Activated T-helper 1 cell treated with anti-CD3 and anti-CD28 coated beads, Interleukin-12 subunit alpha, Interleukin-12 subunit beta, Interleukin-2, Interleukin-4 antibody, amounts not matched to agents 30 ng/mL and 10 ng/mL and 1 ng/mL, durations not matched to agents 14 hours and 24 hours and 36 hours (primary cell): ENCODE measurements at places on chromosomes 13 and 19.

- H3K27ac ChIP-seq = no peak overlapping the region
- H3K4me3 ChIP-seq = no peak overlapping the region
- no peak for DNase-seq
- peaks cover 4% of the 10 kb centered on the region for H3K36me3 ChIP-seq
- no peaks in the 10 kb centered on the region for H3K27me3 ChIP-seq
These were observed 412.0 kb downstream of the FOXO1 start for GRCh38 chr13:40254394-40254793.

GRCh38 chr19:12974301-12975220 is 5.2 kb downstream of the DAND5 start:
- peaks cover 16% of the 10 kb centered on the region for H3K27me3 ChIP-seq
- no peak overlapping the region for H3K4me3 ChIP-seq
- H3K27ac ChIP-seq = no peak overlapping the region
- H3K36me3 ChIP-seq = no peaks in the 10 kb centered on the region

- H3K36me3 ChIP-seq = peaks cover 2% of the 10 kb centered on the region
- H3K27me3 ChIP-seq = no peaks in the 10 kb centered on the region
- H3K4me1 ChIP-seq = no peaks in the 10 kb centered on the region
- DNase-seq = no peak
- no peak overlapping the region for H3K27ac ChIP-seq
These were observed 50.2 kb downstream of the MTMR6 start for GRCh38 chr13:25237083-25237482.

GRCh38 chr19:7858109-7858770 is 15.9 kb downstream of the PRR36 start:
- H3K27ac ChIP-seq = no peak overlapping the region
- H3K4me1 ChIP-seq = no peaks in the 10 kb centered on the region
- DNase-seq = no peak
- peaks cover 5% of the 10 kb centered on the region for H3K27me3 ChIP-seq

- peak overlapping the region; percentile 99 for H3K27ac ChIP-seq
- no peaks in the 10 kb centered on the region for H3K27me3 ChIP-seq
These were observed 2.3 kb upstream of the MZF1 start for GRCh38 chr19:58575183-58576041.

- H3K27ac ChIP-seq = no peak overlapping the region
- H3K27me3 ChIP-seq = peaks cover 2% of the 10 kb centered on the region
- H3K4me1 ChIP-seq = no peaks in the 10 kb centered on the region
- H3K36me3 ChIP-seq = no peaks in the 10 kb centered on the region
These were observed 11.0 kb upstream of the ZNF766 start for GRCh38 chr19:52258426-52258825.

- peaks cover 67% of the 10 kb centered on the region for H3K4me1 ChIP-seq
- H3K4me3 ChIP-seq = no peak overlapping the region
- DNase-seq = no peak
These were observed 18.3 kb downstream of the RASA3 start for GRCh38 chr13:114114006-114114640.

- DNase-seq = peak; percentile 19
- H3K27me3 ChIP-seq = no peaks in the 10 kb centered on the region
- peaks cover 66% of the 10 kb centered on the region for H3K4me1 ChIP-seq
- H3K27ac ChIP-seq = peak overlapping the region; percentile 97
These were observed 446.4 kb downstream of the COG6 start for GRCh38 chr13:40101708-40102359.

DNA sequence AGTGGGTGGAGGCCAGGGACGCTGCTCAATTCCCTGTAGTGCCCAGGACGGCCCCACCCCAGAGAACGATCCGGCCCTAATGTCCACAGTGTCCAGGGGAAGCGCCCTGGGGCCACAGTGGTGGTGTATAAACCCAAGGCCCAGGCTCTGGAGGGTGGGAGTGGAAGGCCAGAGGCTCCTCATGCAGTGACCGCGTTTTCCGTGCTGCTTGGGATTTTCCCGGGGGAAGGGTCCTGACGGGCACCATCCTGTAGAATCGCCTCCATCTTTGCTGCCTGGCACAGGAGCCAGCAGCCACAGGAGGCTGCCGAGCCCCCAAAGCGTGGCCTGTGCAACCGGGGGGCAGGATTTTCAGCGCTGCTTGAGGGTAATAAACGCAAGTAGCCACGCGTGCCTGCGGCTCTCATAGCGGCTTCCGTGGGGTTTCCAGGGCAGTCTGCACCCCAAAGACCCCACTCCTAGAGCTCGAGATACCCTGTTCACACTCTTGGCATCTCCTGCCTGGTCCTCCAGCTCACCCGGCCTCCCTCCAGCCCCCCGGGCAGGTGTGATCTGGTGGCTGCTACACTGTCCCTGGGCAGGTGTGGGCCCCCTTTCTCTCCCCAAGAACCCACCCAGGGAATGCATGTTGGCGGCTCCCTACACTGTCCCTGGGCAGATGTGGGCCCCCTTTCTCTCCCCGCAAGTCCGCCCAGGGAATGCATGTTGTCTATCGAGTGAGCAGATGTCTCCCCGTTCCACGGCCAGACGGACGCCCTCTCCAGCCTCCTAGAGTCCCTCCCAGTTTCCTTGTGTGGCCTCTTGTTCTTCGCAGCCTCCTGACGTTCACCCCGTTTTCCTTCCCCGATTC is 2.2 kb downstream of the NCLN start:
- no peak for DNase-seq
- H3K4me1 ChIP-seq = peaks cover 38% of the 10 kb centered on the region
- peak overlapping the region; percentile 93 for H3K4me3 ChIP-seq
- H3K27me3 ChIP-seq = no peaks in the 10 kb centered on the region
- H3K36me3 ChIP-seq = peaks cover 17% of the 10 kb centered on the region
- H3K27ac ChIP-seq = no peak overlapping the region

GRCh38 chr19:35133826-35134225 is 1.0 kb downstream of the LGI4 start:
- H3K4me1 ChIP-seq = peaks cover 7% of the 10 kb centered on the region
- H3K27ac ChIP-seq = no peak overlapping the region
- no peak overlapping the region for H3K4me3 ChIP-seq
- no peak for DNase-seq
- no peaks in the 10 kb centered on the region for H3K36me3 ChIP-seq
- peaks cover 3% of the 10 kb centered on the region for H3K27me3 ChIP-seq

- H3K27me3 ChIP-seq = no peaks in the 10 kb centered on the region
- H3K27ac ChIP-seq = no peak overlapping the region
- H3K4me3 ChIP-seq = no peak overlapping the region
- no peaks in the 10 kb centered on the region for H3K4me1 ChIP-seq
These were observed 52.0 kb downstream of the DIAPH3 start for GRCh38 chr13:60111691-60112090.

GRCh38 chr19:15238639-15239155 is 6.4 kb upstream of the EPHX3 start:
- no peak overlapping the region for H3K27ac ChIP-seq
- peaks cover 4% of the 10 kb centered on the region for H3K27me3 ChIP-seq
- H3K4me3 ChIP-seq = no peak overlapping the region
- DNase-seq = no peak
- peaks cover 32% of the 10 kb centered on the region for H3K36me3 ChIP-seq

DNA sequence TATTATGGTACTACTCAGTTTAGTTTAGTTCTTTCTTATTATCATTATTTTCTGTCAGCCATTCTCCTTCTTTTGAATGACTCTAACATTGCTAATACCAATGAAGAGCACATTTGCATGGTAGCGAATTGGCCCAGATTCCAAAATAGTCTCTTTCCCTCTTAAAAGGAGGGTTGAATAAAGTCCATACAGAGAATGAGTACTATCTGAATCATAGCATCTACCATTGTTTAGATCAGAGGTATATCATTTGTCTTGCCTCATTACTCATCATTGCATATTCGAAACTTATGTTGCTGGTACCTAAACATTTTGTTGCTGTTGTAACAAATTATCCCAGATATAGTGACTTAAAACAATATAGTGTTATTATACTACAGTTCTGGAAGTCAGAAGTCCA is 1235.3 kb upstream of the ATXN8OS start:
- H3K36me3 ChIP-seq = no peaks in the 10 kb centered on the region
- no peak overlapping the region for H3K4me3 ChIP-seq
- no peaks in the 10 kb centered on the region for H3K4me1 ChIP-seq
- no peak overlapping the region for H3K27ac ChIP-seq
- DNase-seq = no peak

GRCh38 chr19:51195316-51195586 is 29.6 kb upstream of the CD33 start:
- H3K27me3 ChIP-seq = peaks cover 3% of the 10 kb centered on the region
- no peak overlapping the region for H3K4me3 ChIP-seq
- no peaks in the 10 kb centered on the region for H3K36me3 ChIP-seq
- H3K4me1 ChIP-seq = peaks cover 5% of the 10 kb centered on the region
- H3K27ac ChIP-seq = no peak overlapping the region
- DNase-seq = no peak

DNA sequence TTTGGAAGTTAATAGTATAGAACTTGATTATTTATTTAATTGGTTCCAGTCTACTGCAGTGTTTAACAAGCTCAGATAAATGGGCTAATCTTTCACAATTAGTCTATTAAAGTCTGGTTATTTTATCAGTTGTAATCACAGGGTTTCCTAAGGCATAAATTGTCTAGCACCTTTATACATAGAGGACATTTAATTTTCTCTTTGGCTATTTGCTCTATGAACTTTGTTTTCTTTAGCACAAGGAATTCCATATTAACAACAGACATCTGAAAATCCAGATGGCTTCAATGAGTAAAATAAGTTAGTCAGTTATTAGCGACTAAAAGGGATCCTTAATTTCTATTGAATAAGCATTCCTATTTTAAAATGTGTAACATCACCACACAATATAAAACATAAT is 1350.8 kb upstream of the SLC10A2 start:
- no peaks in the 10 kb centered on the region for H3K4me1 ChIP-seq
- H3K36me3 ChIP-seq = no peaks in the 10 kb centered on the region
- no peaks in the 10 kb centered on the region for H3K27me3 ChIP-seq
- no peak overlapping the region for H3K4me3 ChIP-seq
- no peak overlapping the region for H3K27ac ChIP-seq
- DNase-seq = no peak

DNA sequence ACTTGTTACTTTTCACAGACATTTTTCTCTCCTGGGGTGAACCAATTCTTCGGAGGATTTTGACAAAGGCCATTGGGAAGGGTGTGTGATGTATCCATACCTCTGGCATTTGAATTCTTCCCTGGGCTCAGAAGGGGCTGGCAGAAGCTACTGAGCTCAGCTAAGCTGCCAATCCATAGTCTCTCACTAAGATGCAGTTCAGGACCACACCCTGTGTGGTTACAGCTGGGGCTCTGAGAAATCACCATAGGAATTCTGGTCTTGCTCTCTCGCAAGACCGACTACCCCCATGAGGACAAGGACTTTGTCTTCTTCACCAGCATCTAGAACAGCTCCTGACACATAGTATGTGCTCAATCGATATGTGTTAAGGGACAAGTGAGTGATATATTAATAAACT is 6.0 kb downstream of the C13orf42 start:
- no peak overlapping the region for H3K27ac ChIP-seq
- H3K4me1 ChIP-seq = no peaks in the 10 kb centered on the region
- no peak for DNase-seq
- H3K36me3 ChIP-seq = no peaks in the 10 kb centered on the region
- peaks cover 19% of the 10 kb centered on the region for H3K27me3 ChIP-seq
- no peak overlapping the region for H3K4me3 ChIP-seq

GRCh38 chr19:39494661-39495060 is 4.1 kb upstream of the DLL3 start:
- peaks cover 24% of the 10 kb centered on the region for H3K27me3 ChIP-seq
- H3K36me3 ChIP-seq = peaks cover 7% of the 10 kb centered on the region
- no peak for DNase-seq
- H3K27ac ChIP-seq = no peak overlapping the region
- H3K4me1 ChIP-seq = peaks cover 11% of the 10 kb centered on the region
